Thyroid gland (tissue), 4 donors: ENCODE measurements at places on chromosomes 3 and 15. TPM values are rescaled to one million over a fixed set of nuclear protein-coding genes. Genes with fewer than 3 reads are reported as not detected.

GRCh38 chr15:26854435-26854834 lies 12.4 kb upstream of the GABRA5 start:
- DNase-seq = no peak

GRCh38 chr3:23567917-23568316 lies 237.8 kb upstream of the UBE2E1 start:
- DNase-seq = peak; percentile 12

GRCh38 chr3:41523897-41524296 lies 324.6 kb downstream of the CTNNB1 start:
- DNase-seq = no peak

- DNase-seq = no peak
Observed at GRCh38 chr3:113140876-113141275, 70.5 kb upstream of the BOC start.

GRCh38 chr3:33883538-33883950 lies 85.1 kb downstream of the PDCD6IP start:
- DNase-seq = no peak

- DNase-seq = no peak
Observed at GRCh38 chr3:30011237-30011803, 595.1 kb upstream of the TGFBR2 start.

DNA sequence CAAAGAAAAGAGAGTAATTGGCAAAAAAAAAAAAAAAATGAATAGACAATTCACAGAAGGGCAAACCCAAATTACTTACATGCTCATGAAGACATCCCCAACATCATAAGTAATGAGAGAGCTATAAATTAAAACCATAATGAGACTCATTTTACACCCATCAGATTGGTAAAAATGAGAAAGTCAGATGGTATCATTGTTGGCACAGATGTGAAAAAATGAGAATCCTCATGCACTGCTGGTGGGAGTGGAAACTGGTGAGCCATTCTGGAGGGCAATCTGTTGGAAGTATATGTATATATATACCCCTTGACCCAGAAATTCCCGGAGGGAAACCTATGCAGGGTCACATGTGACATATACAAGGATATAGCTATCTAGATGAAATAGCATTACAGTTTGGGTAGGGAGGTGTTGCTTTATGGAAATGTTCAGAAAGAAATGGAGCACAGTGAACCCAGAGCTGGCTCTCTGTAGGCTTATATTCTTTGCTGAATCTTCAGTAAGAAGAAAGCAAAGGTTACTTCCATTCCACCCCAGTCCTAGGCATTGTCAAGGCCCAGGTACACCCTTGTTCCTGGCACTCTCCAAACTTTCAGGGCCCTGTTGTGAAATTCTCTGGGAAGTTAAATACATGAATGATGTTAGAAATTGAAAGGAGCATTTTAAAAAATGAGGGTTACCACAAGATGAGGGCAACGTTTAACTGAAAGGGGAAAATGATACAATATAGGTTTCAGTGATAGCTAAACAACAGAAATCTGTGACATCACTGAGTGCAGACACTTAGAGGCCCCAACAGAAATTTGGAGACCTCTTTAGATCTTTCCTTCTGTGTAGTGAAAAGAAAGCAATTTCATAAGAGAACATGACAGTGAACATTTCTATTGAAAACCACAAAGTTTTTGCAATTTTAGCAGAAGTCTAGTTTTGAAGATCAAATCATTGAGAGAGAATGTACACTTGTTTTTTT lies 132.7 kb upstream of the TPRG1 start:
- no peak for DNase-seq

- DNase-seq = no peak
Observed at GRCh38 chr3:54882129-54882833, 45.6 kb downstream of the LRTM1 start.

DNA sequence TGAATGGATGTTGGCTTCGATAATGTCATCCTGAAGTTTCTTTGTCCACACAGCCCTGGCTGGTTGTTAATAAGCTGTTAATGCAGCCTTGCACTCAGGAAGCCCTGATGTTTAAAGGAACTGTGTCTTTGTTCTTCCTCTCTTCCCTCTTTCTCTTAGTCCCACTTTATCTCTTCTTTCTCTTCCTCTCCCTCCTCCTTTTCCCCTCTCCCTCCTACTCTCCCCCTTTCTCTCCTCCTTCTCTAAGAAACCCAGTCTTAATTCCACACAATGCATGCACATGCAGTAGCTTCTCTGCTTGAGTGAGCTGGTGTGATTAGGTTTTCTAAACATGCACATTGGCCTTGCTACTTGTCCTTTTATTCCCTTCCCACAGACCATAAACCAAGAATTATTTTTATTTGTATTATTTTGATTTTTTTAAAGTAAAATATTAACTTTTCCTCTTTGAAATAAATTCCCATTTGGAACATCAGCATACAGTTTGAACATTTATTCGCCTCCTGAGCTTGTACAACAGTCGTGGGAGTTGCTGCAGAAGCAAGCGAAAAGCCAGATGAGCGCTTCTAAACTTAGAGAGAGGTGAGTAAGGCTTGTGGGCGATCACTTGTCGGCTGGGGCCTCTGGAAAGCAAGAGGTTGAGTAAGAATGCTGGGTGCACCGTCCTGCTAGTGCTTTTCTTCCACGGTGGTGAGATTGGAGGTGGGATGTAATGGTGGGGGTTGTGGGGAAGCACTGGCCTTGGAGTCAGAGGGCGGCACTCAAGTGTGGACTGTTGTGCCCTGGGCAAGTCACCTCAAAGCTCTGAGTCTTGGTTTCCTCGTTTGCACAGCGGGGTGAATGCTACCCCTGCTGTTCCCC lies 7.2 kb downstream of the GHRL start:
- DNase-seq = no peak

DNA sequence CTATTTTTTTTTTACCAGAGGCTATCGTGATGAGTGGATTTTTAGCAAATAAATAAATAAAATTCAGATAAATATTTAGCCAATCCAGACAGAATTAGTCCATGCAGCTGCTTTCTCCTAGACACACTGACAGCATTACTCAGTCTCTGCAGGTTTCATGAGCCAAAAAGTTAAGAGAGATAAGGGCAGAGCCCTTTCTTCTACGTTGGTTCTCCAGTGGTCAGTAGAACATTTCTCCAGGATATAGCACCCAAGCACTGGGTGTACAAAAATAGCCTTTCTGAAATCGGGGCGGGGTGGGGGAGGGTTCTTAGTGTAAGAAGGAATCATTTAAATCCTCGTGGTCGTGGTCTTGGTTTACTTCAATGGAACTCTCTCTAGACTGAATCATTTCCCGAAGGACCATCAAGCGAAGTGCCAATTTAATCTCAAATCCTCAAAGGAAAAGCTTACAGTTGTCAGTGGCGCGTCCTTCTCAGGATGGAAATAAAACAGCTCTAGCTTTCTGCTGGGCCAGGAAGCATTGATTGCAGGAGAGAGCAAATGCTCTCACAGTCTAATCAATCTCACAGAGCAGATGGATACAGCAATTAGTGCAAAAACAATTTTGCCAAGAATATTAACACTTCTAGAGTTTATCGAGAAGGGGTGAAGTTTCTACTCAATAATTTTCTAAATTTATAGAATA lies 86.2 kb downstream of the SATB1 start:
- DNase-seq = no peak

GRCh38 chr3:51304230-51304629 lies 80.9 kb upstream of the MANF start:
- no peak for DNase-seq

PLOD2 gene
- total RNA-seq = 171 TPM

IQCF6 gene
- not detected for total RNA-seq

P2RY14 gene
- total RNA-seq = 1.8 TPM

AGBL1 gene
- not detected for total RNA-seq

ARRDC4 gene
- 41.7 TPM for total RNA-seq

ZNF197 gene
- 25.5 TPM for total RNA-seq

FEZF2 gene
- total RNA-seq = not detected
